ENCODE measurements at places on chromosomes 6 and 20.

GRCh38 chr6:166441325-166442078 is 58.8 kb upstream of the MPC1 start:
- no peak for DNase-seq

- peak; percentile 88 for DNase-seq
These were observed 15.0 kb downstream of the ZNF217 start for GRCh38 chr20:53578492-53579222.

DNA sequence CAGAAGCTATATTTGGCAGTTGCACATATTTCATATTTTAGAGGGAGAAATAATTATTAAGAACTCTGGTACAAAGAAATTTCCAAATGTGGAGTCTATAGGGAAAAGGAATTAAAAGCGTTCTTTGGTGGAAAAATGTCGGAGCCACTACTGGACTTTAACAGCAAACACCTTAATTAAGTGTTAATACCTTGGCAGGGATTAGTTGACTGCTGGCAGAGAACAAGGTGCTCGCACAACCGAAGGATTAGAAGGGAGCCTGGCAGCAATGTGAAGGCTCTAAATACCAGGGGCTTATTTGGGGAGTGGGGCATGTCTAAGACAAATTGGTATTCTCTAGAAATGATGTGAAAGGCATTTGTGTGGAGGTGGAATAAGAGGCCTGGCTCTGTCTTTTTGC is 98.9 kb downstream of the PAK5 start:
- DNase-seq = no peak

DNA sequence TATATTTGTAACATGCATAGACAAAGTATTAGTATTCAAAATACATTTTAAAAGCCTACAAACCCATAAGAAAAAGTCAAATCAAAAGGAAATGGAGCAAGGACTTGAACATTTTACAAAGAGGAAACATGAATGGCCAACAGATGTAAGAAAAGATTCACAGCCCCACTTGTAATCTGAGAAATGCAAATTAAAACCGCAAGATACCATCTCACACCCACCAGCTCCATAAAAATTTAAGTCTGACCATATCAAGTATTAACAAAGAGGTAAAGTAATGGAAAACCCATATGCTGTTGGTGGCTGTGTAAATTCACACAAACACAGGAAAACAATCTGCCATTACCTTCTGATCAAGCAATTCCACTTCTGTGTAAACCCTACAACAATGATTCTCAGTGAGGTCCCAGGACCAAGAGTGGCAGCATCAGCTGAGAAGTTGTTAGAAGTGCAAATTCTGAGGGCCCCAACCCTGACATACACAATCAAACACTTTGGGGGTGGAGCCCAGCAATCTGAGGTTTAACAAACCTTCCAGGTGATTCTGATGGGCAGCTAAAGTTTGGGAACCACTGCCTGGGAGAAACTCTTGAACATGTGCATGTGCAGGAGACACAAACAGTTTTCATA is 30.9 kb downstream of the BCL2L1 start:
- peak; percentile 39 for DNase-seq

- DNase-seq = no peak
These were observed 264.4 kb downstream of the BTBD9 start for GRCh38 chr6:38375341-38375740.

DNA sequence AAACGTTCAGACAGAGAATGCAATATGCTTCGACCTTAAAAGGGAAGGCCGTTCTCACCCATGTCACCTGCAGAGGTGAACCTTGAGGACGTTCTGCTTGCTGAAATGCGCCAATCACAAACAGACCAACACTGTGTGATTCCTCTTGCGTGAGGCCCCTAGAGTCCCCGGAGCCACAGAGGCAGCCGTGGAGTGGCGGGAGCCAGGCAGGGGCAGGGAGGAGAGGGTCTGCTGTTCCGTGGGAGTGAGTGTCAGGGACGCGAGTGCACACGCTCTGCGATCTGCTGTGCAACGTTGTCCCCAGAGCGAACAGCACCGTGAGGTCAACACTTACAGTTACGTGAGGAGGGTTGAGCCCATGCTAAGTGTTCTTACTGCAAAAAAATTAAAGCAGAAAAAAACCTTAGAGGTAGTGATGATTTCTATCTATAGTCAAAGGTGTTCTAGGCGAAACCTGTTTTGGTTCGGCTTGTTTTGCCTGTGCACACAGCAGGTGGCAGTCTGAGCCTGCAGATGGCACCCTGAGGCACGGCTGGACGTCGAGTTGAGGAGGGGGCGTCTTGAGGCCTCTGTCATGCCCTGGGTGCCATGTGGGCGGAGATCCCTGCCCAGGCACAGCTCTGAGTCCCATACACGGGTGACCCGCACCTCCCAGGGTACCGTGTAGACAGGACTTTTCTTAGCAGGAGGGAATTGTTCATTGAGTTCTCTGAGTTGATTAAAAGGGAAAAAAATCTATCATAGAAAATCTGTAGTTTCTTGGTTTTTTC is 71.7 kb upstream of the FRMD1 start:
- no peak for DNase-seq

GRCh38 chr6:47633141-47633540 is 65.2 kb upstream of the ADGRF4 start:
- DNase-seq = no peak

DNA sequence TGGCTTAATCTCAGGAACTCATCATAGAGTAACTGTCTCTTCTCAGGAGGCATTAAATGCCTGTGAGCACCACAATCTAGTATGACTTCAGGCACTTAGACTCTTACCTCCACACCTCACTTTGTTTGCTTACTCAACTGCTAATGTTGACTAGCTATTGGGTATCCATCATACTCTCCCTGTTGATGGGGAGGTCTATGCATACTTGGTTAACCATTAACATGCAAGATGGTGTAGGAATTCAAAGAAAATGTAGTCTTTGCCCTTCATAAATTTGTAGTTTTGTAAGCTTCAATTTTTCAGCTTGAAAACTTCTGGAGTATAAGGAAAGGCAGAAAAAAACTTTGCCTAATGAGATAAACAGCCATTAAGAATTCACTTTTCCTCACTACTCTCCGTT is 501.0 kb upstream of the MARCKS start:
- DNase-seq = no peak

- DNase-seq = no peak
These were observed 4.4 kb downstream of the FOXA2 start for GRCh38 chr20:22579711-22580697.

GRCh38 chr20:62928246-62928939 is 2.1 kb upstream of the DIDO1 start:
- no peak for DNase-seq

- no peak for DNase-seq
These were observed 1009.7 kb upstream of the GJE1 start for GRCh38 chr6:141123049-141123448.

DNA sequence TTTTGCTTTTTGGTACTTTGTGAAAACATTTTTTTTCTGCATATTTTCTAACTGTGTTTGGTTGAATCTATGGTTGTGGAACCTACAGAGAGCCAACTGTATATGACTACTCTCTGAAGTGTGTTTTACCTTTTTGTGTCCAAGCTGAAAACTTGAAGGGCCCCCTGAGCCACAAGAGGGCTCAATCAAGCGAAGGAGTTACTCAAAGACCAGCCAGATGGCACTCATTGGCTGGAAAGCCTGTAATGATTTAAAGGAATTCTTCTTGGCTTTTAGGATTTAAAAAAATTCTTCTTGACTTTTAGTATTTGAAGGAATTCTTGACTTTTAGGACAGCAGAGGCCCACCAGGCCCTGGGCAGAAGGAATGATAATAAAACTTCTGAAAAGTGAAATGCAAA is 27.0 kb upstream of the ECI2 start:
- no peak for DNase-seq

GRCh38 chr6:119348096-119348747 is 1.3 kb downstream of the MAN1A1 start:
- no peak for DNase-seq

GRCh38 chr6:156948807-156949206 is 171.6 kb downstream of the ARID1B start:
- peak; percentile 87 for DNase-seq

- DNase-seq = peak; percentile 67
These were observed 32.8 kb downstream of the GSS start for GRCh38 chr20:34922654-34923381.

DNA sequence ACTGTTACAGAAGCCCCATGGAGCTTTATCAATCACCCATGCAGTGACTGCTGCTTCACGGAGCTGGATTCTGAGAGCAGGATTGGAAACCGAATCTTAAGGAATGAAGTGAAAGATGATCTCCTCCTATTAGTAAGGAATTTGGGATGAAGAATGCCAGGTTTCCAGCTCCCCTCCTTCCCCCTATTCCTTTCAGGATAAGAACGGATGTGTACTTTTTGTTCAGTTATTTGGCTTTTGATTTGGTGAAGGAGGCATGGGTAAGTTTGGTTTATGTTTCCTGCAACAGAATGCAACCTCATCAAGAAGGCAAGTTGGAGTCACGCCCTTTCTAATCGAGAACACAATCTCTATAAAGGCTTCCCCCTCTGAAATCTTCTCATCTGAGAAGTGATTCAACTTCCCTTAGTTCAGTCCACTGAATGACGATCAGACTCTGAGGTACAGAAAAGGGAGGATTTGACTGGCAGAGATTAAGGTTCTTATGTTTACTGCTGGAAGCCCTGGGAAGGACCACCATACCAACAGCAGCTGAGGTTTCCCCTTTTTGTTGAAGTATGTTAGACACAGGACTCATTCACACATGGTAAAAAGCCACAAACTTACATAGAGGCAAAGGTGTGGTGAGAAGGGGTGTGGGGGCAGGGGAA is 5.5 kb downstream of the ELMO2 start:
- DNase-seq = peak; percentile 12

DNA sequence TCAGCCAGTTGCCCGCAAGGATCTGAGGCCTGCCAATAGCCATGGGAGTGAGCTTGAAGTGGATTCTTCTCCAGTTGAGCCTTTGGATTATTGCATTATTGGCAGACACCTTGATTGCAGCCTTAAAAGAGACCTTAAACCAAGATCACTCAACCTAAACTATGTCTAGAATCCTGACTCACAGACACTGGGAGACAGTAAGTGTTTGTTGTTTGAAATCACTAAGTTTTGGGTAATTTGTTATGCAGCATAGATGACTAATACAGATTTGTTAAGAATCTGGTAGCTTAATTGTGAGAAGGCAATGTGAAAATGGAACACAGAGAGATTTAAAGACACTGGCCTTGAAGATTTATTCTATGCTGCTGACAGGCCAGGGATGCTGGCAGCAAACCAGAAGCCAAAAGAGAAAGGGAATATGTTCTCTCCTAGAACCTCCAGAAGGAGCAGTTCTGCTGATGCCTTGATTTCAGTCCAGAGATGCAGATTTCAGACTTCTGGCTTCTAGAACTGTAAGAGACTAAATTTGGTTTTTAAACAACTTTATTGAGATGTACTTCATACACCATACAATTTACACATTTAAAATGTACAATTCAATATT is 17.6 kb downstream of the SIRPD start:
- no peak for DNase-seq

DNA sequence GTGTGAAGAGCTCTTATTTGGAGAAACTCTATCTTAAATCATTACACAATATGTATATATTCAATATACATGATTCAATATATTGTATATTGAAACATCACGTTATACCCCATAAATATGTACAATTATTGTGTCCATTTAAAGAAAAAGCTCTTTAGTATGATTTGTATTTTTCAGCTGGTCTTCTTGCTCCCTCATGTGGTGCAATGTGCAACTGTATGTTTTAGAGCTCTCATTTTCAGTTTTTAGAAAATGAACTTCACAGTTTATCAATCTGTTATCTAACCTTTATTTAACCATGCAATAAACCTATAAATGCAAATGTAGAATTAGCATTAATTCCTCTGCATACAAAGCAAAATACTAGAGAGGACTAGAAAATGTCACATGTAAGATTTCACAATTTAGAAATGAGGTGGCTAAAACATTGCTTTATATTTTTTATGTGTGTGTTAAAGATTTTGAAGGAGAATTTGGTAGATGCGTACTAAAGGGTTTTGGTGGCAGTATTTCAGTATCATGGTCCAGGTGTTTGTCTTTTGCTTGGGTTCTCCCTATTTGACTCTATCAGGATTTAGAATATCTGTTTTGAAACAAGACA is 167.1 kb downstream of the PHF3 start:
- DNase-seq = peak; percentile 49

GRCh38 chr20:15756002-15756753 is 817.1 kb downstream of the KIF16B start:
- DNase-seq = no peak

DNA sequence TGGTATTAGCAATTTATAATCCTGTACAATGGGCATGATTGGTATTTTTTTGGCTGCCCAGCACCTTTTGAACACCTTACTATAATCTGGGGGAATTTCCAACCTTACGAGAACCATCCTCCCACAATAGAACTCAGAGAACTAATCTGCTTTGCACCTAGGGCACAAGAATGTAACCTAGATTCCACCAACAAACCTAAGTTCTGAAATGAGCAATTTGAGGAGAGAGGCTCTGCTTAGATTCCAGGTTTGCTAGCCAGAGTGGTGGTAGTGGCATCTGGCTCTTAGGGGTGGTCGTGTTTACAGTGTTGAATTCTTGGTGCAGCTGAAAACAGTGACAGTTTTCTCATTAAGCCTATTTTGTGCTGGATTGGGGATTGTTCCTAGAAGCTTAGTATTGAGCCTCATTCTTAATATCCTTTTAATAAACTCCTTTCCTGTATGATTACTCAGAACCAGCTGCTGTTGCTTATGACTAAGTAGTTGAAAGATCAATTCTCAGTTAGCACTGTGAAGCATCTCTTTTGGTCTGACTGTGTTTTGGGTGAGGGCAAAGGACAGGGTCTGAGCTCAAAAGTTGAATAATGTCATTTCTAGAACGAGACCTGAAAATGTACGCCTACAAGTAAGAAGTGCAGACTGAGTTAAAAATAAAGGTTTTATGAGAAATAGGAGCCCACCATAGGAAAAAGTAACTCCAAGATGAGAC is 385.6 kb downstream of the CDKAL1 start:
- DNase-seq = no peak

- DNase-seq = peak; percentile 14
These were observed 117.5 kb upstream of the SIRPG start for GRCh38 chr20:1775117-1775516.

GRCh38 chr6:120077489-120077888 is 727.9 kb upstream of the MAN1A1 start:
- DNase-seq = peak; percentile 1

GRCh38 chr6:13495112-13495776 is 7.8 kb upstream of the GFOD1 start:
- no peak for DNase-seq

GRCh38 chr6:152986978-152987377 is 4.1 kb upstream of the FBXO5 start:
- DNase-seq = no peak

DNA sequence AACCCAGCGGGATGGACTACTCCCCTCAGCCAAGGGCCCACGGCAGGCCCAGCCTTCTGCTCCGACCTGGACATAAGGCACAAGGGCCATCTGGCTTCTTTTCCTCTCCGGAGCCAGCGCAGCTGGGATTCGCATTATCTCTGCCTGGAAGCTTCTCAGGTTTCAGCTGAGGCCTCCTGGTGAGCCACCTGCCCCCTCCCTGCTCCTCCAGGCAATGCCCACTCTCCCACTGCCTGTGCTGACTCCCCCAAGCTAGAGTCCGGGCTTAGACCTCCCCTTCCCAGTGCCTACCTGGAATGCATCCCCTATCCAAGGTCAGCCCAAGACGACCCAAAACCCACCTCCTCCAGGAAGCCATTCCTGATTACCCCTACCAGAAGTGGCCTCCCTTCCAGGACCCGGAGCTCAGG is 60.7 kb downstream of the EZR start:
- DNase-seq = no peak

Data from astrocyte of the spinal cord (primary cell).